ENCODE measurements at places on chromosomes 2 and 18.

DNA sequence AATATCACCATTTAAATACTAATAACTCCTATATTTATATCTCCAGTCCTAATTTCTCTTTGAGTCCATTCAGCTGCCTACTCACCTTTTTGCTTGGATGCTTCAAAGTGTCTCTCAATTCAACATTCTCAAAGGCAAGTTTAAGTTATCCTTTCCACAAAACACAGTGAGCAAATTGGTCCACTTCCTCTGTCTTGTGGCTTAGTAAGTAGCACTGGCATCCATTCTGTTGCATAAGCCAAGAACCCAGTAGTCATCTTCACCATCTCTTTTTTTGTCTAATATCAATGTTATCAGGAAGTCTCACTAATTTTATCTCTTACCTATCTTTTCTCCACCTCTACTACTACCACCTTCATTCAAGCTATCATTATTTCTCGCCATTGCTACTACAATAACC is 27.4 kb upstream of the IL1RL1 start:
- DNase-seq: no peak

- DNase-seq: no peak
These were observed 86.9 kb downstream of the FAM117B start for GRCh38 chr2:202721621-202722020.

GRCh38 chr2:102737431-102737830 is 24.4 kb upstream of the TMEM182 start:
- DNase-seq: no peak

DNA sequence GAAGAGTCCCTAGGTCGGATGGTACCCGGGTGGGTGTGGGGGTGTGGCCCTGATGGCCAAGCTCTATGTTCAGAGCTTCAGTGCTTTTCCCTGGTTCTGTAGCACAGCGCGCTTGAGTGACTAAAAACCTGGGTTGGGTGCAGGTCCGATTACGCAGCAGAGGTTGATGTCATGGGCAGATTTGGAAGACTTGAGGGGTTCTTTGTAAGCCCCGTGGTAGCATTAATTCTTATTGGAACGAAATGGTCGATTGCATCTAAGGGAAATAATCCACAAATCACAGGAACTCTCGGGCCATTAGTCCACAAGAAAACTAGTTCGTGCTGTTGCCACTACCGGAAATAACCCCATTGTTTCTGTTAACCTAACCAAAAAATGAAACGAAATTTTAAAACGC is 9.0 kb downstream of the HOXD8 start:
- DNase-seq: no peak

DNA sequence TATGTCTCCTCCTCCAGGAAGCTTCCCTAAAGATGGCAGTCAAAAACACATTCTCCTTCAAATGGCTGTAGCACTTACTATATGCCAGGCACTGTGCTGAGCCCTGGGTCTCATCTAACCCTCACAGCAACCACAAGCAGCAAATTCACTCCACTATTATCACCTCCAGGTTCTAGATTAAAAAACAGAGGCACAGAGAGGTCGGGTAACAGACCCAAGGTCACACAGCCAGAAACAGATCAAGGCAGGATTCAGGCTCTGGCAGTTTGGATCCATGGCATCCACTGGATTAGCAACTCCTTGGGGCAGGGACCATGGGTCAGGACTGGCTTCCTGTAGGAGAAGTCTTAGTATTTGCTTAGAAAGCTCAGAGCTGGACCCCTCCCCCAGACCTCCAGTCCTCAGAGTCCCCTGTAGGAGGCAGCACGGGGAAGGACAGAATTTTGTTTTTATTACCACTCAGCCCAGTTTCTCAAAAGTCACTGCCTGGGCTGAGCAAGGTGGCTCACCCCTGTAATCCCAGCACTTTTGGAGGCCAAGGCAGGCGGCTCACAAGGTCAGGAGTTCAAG is 34.4 kb downstream of the ZFP36L2 start:
- no peak for DNase-seq

- no peak for DNase-seq
These were observed 949 bp downstream of the MYOM1 start for GRCh38 chr18:3218819-3219218.

DNA sequence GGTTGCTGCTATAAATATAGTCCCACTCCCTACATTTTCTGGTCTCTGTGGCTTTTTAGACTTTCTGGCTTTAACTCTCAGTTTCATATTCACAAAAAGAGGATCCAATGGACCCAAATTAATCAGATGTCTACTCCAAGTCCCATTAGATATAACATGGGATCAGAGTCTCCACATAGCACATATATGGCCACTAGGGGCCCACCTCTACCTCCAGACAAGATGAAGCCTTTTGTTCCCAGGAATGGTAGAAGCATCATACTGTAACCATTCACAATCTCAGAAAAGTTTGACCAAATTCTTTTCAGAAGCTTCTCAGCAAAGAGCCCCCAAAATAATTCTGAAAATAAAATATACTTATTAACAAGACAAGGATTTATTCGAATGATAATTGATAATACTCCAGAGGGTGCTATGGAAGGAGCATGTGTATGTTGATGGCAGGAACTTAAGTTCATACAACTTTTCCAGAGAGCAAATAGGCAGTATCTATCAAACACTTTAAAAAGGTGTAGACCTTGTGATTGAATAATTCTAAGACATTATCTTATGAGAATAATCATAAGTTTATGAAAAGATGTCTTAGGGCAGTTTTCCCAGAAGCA is 382.3 kb upstream of the CRIM1 start:
- no peak for DNase-seq

DNA sequence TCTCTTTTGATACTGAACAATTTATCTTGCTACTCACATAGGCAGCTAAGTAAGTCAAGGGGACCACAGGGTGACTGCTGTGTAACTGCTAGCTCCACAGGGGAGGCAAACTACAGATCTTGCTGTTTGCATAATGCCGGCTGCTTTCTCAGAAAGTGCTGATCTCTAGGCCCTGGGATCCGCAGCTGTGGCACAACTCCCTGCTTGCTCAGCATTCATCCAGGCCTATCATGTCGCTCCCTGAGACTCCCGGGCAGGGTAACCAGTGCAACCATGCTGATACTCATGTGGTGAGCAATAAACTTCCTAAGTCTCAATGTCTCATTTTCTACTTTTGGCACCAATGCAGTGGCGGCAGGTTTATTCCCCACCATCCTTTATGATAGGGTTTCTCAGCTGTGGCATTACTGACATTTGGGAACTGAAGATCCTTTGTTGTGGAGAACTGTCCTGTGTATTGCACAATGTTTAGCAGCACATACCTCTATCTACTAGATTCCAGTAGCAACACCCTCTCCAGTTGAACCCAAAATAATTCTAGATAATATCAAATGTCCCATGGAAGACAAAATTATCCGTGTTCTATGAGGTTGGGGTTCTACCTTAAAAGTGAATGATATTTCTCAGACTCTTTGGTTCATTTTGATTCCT is 1101.3 kb downstream of the LRP1B start:
- no peak for DNase-seq

- DNase-seq: no peak
These were observed 523.0 kb downstream of the ERBB4 start for GRCh38 chr2:212015588-212015987.

- no peak for DNase-seq
These were observed 551.7 kb downstream of the SATB2 start for GRCh38 chr2:198905881-198906612.

DNA sequence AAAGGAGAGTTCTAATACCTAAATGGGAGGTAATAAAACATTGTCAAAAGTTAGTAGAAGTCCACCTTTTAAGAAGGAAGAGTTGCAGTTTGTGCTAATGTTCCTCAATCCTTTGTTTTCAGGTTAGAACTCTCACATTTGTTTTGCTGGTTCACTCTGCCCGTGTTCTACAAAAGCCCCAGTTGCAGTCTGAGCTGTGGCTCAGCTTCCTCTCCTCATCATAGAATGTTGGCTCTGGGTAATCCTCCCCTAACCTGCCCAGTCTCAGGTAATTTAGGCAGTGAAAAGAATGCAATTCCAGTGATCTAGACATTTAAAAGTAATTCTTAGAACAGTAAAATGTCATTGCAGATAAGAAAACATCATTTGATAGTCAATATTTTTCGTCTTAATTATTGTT is 1410.4 kb upstream of the ZEB2 start:
- no peak for DNase-seq

GRCh38 chr18:5285326-5285725 is 10.2 kb downstream of the ZBTB14 start:
- no peak for DNase-seq

GRCh38 chr2:134360745-134361487 is 107.0 kb downstream of the MGAT5 start:
- DNase-seq: no peak

GRCh38 chr2:10520154-10520553 is 72.0 kb upstream of the ODC1 start:
- DNase-seq: peak; percentile 48

DNA sequence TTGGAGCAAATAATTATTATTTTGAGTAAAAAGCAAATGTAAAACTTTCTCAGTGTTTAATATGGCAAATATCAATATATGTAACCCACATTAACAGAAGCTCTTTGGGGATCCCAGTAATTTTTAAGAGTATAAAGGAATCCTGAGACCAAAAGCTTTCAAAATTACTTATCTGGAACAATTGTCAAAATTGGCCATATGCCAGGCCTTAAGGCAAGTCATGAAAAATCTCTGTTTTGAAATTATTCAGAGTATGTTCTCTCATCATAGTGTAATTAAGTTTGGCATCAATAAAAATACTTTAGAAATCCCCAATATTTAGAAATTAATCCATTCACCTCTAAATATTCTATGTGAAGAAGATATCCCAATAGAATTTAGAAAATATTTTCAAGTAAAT is 225.3 kb upstream of the ARL4C start:
- no peak for DNase-seq

DNA sequence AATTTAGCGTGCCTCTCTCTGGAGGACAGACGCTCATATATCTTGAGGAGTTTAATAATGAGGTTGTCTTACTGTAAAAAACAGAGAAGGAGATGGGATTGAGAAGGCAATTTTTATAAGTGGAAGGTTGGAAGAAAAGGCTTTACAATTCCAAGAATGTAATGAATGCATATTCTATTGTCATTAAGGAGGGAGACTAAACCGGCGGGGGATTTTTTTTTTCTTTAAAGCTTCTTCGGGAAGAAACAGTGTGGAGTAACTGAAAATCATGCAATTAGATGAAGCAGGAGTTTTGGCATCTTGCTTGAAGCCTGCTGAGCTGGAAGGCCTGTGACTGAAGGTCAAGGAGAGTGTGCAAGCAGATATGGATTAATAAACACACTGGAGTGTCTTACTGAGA is 124.4 kb downstream of the HRH4 start:
- no peak for DNase-seq

GRCh38 chr2:108115868-108116267 is 123.9 kb upstream of the SULT1C3 start:
- no peak for DNase-seq

DNA sequence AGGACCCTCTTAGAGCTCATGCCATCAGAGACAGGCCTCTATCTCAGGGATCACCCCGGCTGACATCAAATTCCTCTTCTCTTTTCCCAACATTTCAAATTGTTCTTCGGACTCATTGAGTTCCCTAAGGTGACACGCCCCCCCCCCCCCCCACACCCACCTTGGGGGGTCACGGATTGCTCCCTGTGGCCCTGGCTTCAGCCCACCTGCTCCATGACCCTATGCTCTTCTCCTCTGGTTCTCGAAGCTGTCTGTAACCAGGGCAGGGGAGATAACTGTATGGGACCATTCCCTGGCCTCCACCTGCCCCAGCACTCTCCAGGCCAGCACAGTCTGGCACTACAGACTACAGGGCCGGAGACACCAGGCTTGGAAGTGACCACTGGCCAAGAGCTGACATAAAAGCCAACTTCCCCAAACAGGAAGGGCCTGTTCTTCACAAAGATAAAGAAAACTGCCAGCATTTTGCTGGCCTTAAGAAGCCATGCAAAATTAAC is 7.1 kb downstream of the MTERF4 start:
- DNase-seq: no peak

DNA sequence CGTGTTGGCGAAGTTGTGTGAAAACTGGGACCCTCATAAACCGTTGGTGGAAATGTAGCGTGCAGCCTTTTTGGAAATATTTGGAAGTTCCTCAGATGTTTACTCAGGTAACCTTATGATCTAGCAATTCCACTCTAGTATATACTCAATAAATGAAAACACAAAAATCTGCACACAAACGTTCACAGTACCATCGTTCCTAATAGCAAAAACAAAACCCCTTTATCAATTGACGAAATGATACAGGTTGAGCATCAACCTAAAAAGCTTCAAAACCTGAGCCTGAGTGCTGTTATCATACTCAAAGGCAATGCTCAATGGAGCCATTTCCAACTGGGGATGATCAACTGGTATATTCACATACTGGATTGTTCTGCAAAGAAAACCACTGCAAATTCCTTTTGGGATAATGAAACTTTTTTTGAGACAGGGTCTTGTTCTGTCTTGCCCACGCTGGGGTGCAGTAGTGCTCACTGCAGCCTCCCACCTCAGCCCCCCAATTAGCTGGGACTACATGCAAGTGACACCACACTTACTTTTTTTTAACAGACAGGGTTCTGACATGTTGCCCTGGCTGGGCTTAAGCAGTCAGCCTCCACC is 777 bp upstream of the C18orf32 start:
- DNase-seq: no peak

- DNase-seq: no peak
These were observed 64.0 kb downstream of the CCNT2 start for GRCh38 chr2:134982603-134983002.

Measured in upper lobe of right lung (tissue), 1 donor.